ENCODE measurements at places on chromosomes 12 and 14. TPM values are rescaled to one million over a fixed set of nuclear protein-coding genes. Genes with fewer than 3 reads are reported as not detected.

DNA sequence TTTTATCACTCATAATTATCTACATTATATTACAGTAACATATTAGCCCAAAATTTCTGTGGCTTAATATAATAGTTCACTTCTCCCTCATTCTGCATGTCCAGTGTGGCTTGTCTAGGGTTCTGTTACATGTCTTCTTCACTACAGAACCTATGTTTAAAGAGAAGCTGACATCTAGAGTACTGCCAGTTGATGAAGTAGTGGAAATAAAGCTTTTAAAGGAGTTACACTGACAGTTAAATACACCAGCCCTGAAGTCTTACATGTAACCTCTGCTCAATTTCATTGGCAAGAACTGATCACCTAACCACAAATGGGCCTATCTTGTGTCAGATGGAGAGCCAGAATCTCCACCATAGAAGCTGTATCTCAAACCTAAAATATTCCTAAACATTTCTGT, 32.9 kb downstream of the RPS6KA5 start:
- no peak for DNase-seq
- no peak overlapping the region for H3K4me3 ChIP-seq
- H3K27ac ChIP-seq = no peak overlapping the region
- no peaks in the 10 kb centered on the region for H3K27me3 ChIP-seq

GRCh38 chr12:26891704-26892103, 46.1 kb downstream of the INTS13 start:
- no peaks in the 10 kb centered on the region for H3K27me3 ChIP-seq
- no peak overlapping the region for H3K4me3 ChIP-seq
- no peaks in the 10 kb centered on the region for H3K36me3 ChIP-seq
- no peak for DNase-seq

- H3K4me3 ChIP-seq = no peak overlapping the region
- no peak overlapping the region for H3K27ac ChIP-seq
- H3K27me3 ChIP-seq = no peaks in the 10 kb centered on the region
- DNase-seq = no peak
- H3K36me3 ChIP-seq = peaks cover 28% of the 10 kb centered on the region
Measured at GRCh38 chr14:53032161-53032803, 81.4 kb upstream of the FERMT2 start.

DNA sequence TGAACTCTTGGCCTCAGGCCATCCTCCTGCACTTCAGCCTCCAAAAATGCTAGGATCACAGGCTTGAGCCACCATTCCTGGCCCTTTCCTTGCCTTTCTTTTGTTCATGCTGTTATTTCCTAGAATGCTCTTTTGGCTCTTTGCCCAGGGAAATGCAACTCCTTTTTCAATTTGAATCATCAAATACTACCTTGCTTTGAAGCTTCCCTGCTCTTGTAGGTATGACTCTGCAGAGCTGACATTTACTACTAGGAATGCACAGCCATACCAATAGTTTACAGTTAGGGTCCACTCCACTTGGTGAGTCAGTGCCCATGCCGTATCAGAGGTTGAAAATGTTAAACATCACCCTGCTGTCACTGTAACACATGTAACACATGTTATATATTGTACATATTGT, 107.0 kb upstream of the CRY1 start:
- no peaks in the 10 kb centered on the region for H3K4me1 ChIP-seq
- no peaks in the 10 kb centered on the region for H3K27me3 ChIP-seq
- no peak overlapping the region for H3K27ac ChIP-seq
- no peak for DNase-seq
- H3K36me3 ChIP-seq = no peaks in the 10 kb centered on the region

- H3K4me3 ChIP-seq = peak overlapping the region; percentile 93
- H3K27me3 ChIP-seq = no peaks in the 10 kb centered on the region
- no peaks in the 10 kb centered on the region for H3K36me3 ChIP-seq
Measured at GRCh38 chr12:95548056-95548538, 3.2 kb downstream of the USP44 start.

- no peak overlapping the region for H3K27ac ChIP-seq
- H3K36me3 ChIP-seq = no peaks in the 10 kb centered on the region
- no peak for DNase-seq
- H3K4me3 ChIP-seq = no peak overlapping the region
Measured at GRCh38 chr12:6306599-6307220, 3.8 kb upstream of the PLEKHG6 start.

GRCh38 chr14:41360126-41360525, 246.6 kb upstream of the LRFN5 start:
- no peaks in the 10 kb centered on the region for H3K27me3 ChIP-seq
- no peak overlapping the region for H3K27ac ChIP-seq
- no peak overlapping the region for H3K4me3 ChIP-seq
- DNase-seq = no peak

The ERBB3 gene
- total RNA-seq = 26.0 TPM

DNA sequence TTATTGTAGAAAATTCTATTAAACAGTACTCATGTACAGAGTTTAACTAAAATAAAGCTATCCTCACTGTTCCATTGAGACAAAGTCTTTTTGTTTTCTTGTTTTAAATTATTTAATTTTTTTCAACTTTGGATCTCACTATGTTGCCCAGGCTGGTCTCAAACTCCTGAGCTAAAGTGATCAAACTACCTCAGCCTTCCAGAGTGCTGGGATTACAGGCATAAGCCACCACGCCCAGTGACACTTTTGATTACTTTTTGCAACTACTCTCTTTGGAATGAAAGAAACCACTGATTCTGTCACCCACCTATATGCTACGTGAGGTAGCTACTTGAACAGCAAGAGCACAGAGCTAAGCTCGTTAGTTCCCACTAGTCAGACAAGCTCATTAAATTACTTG, 17.1 kb downstream of the ZFC3H1 start:
- DNase-seq = no peak
- peaks cover 33% of the 10 kb centered on the region for H3K4me1 ChIP-seq
- no peak overlapping the region for H3K27ac ChIP-seq
- no peaks in the 10 kb centered on the region for H3K27me3 ChIP-seq
- no peak overlapping the region for H3K4me3 ChIP-seq

DNA sequence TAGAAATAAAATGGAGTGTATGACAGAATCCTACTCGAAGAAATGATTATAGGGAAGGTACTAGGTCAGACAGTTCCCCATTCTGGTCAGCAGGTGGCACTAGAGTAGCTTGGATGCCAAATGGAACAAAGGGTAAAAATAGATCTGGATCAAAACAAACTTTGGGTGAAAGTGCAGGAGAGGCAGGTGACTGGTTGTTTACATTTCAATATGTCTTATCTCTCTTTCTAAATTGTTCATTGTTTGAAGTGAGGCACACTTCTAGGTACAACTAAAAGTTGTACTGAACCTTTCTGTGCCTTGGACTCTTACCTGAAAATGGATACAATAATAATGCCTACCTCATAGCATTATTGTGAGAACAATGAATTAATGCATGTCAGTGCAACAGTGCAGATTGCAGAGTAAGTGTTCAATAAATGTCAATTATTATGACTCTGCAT, 62.0 kb upstream of the OSBPL8 start:
- no peaks in the 10 kb centered on the region for H3K27me3 ChIP-seq
- H3K36me3 ChIP-seq = no peaks in the 10 kb centered on the region
- no peak overlapping the region for H3K27ac ChIP-seq
- peak; percentile 34 for DNase-seq
- no peak overlapping the region for H3K4me3 ChIP-seq
- peaks cover 4% of the 10 kb centered on the region for H3K4me1 ChIP-seq

The TROAP gene
- total RNA-seq = 1.7 TPM

GRCh38 chr14:61219673-61220072, 61.5 kb downstream of the TMEM30B start:
- H3K27ac ChIP-seq = no peak overlapping the region
- H3K27me3 ChIP-seq = peaks cover 22% of the 10 kb centered on the region
- no peaks in the 10 kb centered on the region for H3K36me3 ChIP-seq
- DNase-seq = no peak

DNA sequence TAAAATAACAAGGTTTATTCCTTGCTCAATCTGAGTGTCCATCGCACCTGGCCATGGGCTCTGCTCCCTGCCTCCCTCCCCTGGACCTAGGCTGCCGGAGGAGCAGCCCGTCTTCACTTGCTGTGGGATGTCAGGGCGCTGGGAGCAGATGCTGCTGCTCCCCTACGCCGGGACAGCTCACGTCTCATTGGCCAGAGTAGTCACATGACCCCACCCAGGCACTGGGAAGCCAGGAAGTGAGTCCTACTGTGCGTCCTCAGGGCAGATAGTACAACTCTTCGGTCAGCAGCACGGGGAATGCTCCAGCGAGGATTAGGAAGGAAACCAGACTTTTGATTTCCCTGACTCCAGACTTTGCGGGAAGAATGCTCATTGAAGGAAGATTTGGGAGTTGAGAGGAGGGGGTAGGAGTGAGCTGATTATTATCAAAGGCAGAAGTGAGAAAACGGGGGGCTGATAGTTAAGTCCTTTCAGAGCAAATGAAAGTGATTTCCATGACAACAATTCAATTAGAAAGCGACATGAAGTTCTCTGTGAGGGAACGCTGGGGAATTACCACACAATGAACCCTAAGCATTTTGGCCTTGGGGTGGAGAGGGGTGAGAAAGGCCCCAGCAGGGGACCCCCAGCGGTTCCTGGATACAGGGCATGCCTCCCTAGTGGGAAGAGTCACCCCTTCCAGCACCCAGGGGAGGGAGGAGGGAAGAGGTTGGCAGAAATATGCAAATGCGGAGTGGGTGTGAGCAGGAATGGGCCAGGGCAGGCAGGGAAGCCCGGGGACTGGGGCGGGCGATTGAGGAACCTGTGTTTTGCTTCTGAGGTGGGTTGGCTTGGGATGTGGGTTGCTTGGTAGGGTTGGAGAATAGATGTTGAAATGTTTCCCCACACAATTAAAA, 215.5 kb downstream of the AACS start:
- peaks cover 9% of the 10 kb centered on the region for H3K27me3 ChIP-seq
- H3K4me3 ChIP-seq = no peak overlapping the region
- H3K36me3 ChIP-seq = no peaks in the 10 kb centered on the region
- no peak overlapping the region for H3K27ac ChIP-seq
- no peak for DNase-seq

DNA sequence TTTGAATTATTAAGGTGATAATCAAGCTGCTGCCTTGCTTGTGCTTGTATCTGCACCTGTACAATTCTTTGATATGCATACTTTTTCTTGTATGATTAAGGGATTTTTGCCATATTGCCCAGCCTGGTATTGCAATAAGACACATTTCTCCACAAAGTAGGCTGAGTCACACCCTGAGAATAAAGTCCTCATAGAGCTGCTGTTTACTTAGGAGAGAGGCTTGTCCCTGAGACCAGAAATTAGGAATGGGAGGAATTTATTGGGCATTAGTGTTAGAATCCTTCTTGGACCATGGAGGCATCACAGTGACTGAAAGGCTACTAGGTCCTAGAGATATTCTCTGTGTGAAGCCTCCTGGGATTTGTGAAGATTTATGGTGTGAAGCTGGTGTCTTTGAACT, 506.8 kb upstream of the FBXO33 start:
- H3K27me3 ChIP-seq = no peaks in the 10 kb centered on the region
- no peak overlapping the region for H3K27ac ChIP-seq
- H3K4me3 ChIP-seq = no peak overlapping the region
- no peak for DNase-seq

Measured in naive thymus-derived CD8-positive, alpha-beta T cell (primary cell).